ENCODE measurements at places on chromosomes 7 and 10.
A peak's percentile ranks its signal among the peaks of the same experiment; 100 is the strongest.

GRCh38 chr7:117041822-117042221, 88.5 kb downstream of the ST7 start:
- no peak for DNase-seq

DNA sequence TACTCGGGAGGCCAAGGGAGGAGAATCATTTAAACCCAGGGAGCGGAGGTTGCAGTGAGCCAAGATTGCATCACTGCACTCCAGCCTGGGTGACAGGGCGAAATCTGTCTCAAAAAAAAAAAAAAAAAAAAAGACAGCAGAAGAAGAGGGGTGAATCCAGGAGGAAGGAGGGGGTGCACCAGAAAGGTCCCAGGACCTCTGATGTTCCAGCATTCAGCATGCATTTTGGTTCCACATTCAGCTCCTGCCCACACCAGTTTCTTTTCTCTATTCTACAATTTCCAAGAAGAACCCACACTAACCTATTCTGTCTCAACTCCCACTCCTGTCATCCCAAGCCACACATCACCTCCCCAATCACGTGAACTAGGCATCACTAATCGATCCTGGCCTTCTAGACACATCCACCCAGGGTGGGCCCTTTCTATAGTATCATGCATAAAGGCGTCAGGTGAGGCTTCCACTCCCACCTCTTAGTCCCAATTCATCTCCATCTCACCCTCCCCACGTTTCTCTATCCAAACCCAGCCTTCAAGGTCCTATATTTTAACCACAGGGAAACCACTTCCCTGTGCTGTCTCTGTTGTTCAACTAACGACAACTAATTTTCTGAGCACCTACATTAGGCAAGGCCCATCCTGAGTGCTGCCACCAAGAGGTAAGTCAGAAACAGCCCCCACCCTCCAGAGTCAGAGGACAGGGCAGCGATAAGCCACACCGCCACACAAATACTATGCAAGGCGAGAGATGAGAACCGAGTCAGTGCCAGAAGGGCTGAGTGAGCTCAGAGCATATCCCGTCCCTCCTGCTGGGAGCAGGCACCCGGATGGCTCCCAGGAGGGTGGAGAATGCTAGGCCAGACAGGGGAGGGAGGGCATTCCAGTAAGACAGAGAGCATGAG, 2.2 kb downstream of the ANXA11 start:
- DNase-seq = peak; percentile 60

DNA sequence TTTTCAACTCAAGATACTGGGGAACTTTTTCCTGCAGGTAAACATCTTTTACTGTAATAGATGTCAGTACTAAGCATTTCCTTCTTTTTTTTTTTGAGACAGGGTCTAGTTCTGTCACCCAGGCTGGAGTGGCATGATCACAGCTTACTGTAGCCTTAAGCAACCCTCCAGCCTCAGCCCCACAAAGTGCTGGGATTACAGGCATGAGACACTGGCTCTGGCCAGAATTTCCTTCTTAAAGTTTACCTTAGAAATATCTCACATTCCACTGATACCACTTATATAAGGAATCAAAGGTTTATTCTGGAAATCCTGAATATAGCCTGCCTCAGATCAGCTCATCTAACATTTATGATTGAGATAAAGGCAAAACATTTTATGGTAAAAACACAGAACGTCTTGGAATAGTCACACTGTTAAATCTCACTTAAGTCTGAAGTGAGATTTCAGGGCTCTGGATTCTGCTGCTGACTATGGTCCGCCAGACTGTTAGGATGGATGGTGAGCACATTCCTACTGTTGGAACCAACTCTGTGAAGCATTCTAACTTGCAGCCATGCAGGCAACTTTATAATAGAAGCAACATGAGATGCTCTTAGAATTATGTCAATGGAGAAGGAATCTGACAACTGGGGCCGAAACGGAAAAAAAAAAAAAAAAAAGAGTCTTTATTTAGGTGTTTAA, 151.9 kb downstream of the ZMYND11 start:
- no peak for DNase-seq

DNA sequence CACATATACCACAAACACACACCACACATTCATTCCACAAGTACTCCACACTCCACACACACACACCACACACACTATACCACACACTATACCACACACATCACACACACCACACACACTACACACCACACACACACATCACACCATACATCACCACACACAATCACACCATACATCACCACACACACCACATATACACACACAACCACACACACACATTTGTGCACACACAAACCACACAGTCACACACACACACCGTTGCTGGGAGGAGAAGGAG, 112.8 kb downstream of the PTPN20 start:
- DNase-seq = no peak

DNA sequence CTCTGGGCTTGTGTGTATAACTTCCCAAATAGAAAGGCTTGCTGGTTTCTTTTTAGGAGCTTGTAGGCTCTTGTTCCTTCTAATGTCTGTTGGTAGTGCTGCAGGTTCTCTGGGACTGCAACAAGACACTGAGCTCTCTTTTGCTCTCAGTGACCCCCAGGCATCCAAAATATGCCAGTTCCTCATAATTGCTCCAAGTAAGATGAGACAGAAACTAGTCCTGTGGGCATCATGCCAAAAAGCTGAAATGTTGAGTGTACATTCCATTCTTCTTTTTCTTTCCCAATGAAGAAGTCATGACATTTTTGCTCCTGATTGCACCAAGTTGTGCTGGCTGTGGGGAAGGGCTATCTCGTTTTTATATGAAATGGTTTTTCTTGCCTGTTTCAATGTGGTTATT, 7.1 kb upstream of the BTBD16 start:
- no peak for DNase-seq

- DNase-seq = no peak
These were observed 266.4 kb downstream of the PTPRN2 start for GRCh38 chr7:158321056-158321700.

GRCh38 chr7:104790440-104790839, 223.6 kb upstream of the KMT2E start:
- DNase-seq = no peak

GRCh38 chr10:95440756-95441546, 120.2 kb downstream of the SORBS1 start:
- no peak for DNase-seq

GRCh38 chr10:95588025-95588424, 26.9 kb upstream of the SORBS1 start:
- DNase-seq = no peak

- no peak for DNase-seq
These were observed 71.7 kb upstream of the GTF2I start for GRCh38 chr7:74585844-74586243.

GRCh38 chr7:26356229-26356628, 64.6 kb downstream of the SNX10 start:
- DNase-seq = no peak

DNA sequence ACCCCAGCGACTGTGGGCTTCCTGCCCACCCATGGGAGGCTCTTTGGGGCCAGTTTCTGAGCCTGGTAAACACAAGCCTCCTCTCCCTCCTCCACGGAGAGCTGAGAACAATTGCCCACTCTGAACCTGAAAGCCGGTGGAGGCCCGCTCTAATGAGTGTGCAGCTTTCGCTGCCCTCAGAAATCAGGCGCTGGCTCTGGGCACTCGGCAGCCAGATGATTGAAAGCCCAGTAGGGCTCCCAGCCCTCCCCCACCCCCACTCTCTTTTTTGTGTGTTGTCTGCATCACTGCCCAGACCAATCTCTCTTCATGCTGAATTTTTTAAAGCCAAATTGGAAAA, 438.9 kb downstream of the RPS24 start:
- DNase-seq = no peak

GRCh38 chr10:72204296-72204695, 11.5 kb upstream of the ANAPC16 start:
- DNase-seq = no peak

Data from stimulated activated CD8-positive, alpha-beta memory T cell treated with anti-CD3 and anti-CD28 coated beads, Interleukin-7, amount 100 ng/mL, for 4 hours (primary cell).